Cerebellum (tissue), 4 donors: ENCODE measurements at places on chromosomes 3 and 15.

DNA sequence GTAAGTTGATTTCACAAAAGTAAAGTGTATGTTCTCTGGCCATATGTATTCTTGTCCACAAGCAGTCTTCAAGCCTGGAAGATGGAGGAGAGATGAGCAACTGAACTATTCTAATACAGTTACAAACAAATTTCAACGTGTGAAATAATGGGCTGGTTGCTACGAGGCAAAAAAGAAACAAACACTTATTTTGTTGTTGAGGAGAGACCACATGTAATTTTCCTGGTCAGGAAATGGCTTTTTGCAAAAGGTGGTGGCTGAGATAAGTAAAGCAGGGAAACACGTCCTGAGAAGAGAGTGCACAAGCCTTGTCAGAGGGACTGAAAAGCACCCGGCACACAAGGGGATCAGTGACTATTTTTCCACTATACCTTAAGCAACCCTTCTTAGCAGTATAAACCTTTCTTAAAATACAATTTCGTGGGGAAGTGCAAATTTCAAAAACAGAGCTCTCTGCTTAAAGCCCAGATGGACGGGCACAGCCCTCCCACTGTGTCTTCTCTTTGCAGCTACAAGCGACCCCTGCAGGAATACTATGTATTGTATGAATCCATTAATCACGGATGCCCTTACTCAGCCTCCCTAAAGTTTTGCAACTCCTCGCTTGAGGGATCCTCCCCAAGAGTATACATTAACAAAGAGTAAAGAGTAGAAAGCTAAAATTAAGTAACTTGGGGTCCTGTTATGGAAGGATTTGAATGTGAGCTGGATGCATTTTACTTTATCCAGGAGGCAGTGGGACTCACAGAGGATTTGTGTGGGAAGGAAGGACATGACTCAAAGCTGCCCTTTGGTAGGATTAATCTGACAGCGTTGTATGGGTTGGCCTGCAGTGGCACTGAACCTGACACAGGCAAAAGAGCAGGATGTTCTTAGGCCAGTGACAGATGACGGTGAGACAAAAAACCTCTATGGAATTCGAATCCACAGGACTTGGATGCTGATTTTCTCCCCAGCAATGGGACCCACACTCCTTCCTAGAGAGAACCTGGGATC, 253.7 kb downstream of the IL5RA start:
- no peak for DNase-seq

- DNase-seq, result no peak
Observed at GRCh38 chr3:195764961-195765706, 44.4 kb downstream of the MUC20 start.

GRCh38 chr3:53978386-53978785, 86.7 kb upstream of the SELENOK start:
- DNase-seq, result no peak

DNA sequence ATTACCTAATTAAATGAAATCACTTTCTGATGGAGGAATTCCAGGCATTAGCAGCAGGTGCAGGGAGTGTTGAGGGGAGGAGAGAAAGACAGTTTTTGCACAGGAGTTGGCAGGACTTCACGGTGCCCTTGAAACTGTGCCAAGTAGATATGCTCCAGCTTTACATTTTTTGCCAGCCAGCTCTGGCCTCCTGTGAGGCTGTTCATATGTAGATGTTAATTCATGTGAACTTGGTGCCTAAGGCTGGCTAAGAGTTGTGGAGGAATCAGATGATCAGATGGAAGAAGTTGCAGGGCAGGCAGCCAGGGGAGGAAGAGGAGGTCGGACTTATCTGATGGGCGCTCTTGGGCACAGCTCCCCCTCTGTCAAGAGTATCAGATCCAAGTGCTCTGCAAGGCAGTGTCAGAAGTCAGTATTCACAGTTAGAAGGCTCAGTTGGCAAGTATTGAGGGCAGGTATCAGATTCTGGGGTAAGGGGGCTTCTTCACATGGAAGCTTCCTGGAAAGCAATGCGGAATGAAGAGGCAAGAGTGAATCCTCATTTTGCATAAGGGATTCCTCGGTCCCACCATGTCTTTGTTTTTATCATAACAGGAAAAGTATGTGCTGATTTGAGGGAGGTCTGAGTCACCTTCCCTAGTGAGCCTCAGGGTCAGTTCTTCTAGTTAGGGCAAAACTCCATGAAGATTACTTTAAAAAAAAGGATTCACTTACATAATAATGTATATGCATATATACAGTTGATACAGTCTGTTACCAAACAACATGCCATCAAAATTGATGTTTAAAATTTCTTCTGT, 172.6 kb upstream of the UMPS start:
- DNase-seq, result no peak

GRCh38 chr15:73936588-73937290, 10.5 kb downstream of the LOXL1 start:
- no peak for DNase-seq

- no peak for DNase-seq
Observed at GRCh38 chr15:48466820-48467219, 135.6 kb downstream of the DUT start.

GRCh38 chr3:112514527-112515128, 15.4 kb upstream of the BTLA start:
- no peak for DNase-seq

DNA sequence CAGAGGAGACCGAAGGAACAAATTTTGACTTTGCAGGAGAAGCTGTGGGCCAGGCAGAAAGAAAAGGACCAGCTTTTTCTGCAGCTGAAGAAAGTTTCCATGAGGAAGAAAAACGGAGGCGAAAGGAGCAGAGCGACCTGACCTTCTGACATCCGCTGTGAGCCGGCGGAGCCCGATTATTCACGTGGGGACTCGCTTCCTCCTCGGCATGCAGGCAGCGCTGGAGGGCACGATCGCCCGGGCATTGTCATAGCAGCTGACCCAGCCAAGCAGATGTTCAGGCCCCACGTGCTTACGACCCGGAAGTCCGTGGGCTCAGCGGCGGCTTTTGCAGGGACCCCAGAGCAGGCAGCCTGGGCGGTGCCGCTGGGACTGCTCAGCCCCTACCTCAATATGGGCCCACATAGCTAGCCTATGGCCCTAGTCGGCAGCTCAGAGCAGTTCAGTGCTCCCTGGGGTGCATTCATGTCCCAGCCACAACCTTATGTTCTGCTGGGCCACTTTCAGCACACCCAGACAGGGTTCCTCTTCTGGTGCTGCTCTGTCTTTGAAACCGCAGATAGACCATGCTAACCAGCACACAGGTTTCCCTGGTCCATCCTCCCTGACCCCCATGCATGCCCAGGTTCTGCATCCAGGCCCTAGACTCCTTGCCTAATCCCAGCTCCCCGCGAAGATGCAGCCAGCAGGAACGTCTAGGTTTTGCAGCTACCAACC, 10.5 kb upstream of the EIF4A2 start:
- peak; percentile 13 for DNase-seq

DNA sequence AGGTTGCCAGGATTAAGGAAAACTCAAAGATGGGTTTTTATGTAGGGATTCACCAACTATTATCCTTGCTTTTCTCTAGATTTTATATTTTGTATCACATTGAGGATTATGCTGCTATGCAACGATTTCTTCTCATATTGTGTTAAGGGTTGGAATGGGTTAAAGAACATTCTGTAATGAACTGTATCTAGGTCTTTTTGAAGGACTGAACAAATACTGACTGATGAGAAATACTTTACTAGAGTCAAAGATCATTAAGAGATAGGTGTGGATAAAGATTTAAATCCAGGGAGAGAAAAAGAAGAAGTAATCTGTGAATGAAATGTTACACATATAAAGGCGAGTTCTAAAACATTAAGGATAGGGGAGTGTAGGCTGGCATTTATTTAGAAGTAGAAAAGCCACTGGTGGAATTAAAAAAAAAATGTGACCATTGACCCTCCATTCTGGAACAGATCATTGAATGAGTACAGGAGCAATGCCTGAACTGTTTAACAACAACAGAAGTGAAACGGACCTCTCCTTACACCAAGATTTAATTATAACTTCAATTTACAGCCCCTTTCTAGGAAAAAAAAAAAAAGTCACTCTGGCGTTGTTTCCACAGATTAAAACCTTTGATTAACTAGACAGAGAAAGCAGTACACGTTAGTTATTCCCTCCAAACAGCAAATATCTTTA, 39.2 kb downstream of the PROS1 start:
- DNase-seq, result no peak

GRCh38 chr15:101566748-101567488, 77.4 kb upstream of the PCSK6 start:
- DNase-seq, result no peak

DNA sequence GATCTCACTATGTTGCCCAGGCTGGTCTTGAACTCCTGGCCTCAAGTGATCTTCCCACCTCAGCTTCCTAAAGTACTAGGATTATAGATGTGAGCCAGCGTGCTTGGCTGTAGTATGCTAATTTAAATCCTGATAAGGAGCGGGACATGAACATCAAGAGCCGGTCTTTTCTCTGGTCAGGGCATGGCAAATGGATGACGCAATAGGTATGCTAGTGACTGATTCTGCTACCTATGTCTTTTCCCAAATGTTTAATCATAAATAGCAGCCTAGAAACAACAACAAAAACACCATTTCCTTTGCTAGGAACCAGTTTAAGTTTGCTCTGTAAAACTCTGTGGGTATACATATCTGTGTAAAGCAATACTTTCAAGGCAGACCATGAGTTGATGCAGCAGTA, 64.7 kb downstream of the STARD9 start:
- no peak for DNase-seq

GRCh38 chr3:5015056-5015455, 35.8 kb downstream of the BHLHE40 start:
- no peak for DNase-seq

- DNase-seq, result no peak
Observed at GRCh38 chr3:42745776-42746454, 27.1 kb downstream of the CCDC13 start.

- DNase-seq, result no peak
Observed at GRCh38 chr3:169478566-169479313, 184.8 kb downstream of the MECOM start.

DNA sequence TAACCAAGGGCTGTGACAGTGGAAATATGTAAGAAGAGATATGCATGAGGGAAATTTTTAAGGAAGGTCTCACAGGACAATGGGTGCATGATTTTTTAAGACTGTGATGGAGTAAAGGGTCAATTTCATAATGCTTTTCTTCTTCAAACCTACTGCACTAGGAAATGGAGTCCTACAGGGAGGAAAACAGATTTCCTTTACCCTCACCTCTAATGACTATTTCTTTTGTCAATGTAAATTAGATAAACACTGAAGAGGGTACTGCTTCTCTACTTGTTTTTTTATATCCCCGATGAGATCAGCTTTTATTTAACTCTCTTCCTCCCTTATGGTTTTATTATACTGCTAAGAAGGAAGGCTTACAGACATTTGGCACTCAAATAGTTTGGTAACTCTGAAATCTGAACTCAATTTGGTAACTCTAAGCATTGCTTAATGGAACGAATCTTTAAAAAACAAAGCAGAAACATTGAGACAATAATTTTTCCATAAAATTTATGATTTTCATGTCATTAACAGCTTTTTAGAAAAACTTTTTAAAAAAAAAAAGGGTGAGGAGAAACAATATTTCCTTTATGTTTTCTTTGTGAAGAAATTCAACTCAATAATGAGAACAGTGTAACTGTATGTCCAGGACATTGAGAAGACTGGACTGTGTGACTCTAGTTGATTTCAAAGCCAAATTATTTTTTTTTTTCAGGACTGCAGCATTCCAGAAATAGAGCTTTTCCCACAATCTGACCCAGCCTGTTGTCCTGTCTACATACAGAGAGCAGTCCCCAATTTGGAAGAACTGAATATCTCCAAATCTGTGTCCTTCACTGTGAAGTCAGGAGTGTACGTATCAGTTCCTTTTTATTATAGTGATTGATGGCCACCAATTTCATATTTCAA, 64.4 kb downstream of the CRYBG3 start:
- no peak for DNase-seq

GRCh38 chr15:28082891-28083684, 16.0 kb downstream of the OCA2 start:
- DNase-seq, result no peak
